ENCODE measurements at places on chromosomes 12 and 14.

GRCh38 chr14:104689881-104690711, 678 bp downstream of the INF2 start:
- DNase-seq = no peak

- DNase-seq = no peak
These were observed 483 bp downstream of the POC1B start for GRCh38 chr12:89525305-89525823.

DNA sequence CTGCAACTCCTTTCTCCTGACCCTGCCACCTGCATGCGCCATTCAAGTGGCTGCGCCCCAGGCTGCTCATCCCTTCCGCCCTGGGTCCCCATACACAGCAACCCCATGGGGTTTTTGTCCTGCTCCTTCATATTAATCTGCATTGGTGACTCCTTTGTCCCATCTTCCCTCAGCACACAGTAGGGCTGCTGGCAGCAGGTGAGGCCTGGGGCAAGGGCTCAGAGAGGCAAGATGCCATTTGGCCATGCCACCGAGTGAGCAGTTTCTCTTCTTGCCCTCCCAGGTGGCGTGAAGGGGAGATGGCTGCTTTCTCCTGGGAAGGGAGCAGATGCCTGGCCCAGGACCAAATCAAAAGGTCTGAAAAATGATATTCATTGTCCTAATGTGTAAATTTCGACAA, 9.1 kb downstream of the RTL1 start:
- no peak for DNase-seq

DNA sequence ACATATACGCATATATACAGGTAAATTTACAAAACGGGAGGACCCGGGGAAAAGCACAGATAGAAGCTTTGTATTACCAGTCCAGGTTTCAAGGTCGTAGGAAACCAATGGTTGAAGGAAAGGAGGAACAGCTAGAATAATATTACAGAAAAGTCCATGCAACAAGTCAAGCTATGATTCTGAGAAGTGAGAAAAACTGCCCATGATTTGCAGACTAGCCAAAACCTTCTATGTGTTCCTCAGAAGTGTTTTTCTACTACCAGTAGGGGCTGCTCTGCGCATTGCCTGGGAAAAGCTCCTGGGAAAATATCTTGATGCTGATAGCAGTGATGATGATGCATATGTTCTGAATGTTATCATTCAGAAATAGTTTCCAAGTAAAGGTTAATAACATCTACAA, 2.2 kb downstream of the PDZRN4 start:
- no peak for DNase-seq

DNA sequence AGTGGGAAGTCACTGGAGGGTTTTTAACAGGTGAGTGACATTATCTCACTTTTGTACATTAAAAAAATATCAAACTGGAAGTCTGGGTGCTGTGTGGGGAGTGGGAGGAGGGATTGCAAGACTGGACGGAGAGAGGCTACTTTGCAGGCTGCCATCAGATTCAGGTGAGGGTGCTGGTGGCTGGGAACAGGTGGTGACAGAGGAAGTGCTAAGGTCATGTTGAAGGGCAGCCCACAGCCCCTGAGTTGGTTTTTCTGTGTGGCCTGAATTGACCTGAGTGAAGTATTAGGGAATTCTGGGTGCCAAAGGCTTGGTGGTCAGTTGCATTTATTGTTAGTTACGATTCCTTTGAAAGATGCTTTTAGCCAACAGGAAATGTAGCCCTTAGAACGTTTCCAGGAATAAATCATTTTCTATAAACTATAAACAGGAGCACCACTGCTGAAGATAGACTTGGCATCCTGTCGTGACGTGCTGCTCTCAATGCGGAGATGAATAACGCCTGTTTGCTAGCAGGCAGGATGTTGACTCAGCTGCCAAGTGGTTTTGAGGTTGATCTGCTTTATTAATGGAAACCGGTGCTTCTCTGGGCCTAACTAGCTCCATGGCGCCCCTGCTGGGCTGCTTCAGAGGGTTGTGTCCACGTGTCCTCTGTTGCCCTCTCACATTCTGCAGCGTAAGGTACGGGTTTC, 707.5 kb upstream of the TMEM132C start:
- peak; percentile 12 for DNase-seq

DNA sequence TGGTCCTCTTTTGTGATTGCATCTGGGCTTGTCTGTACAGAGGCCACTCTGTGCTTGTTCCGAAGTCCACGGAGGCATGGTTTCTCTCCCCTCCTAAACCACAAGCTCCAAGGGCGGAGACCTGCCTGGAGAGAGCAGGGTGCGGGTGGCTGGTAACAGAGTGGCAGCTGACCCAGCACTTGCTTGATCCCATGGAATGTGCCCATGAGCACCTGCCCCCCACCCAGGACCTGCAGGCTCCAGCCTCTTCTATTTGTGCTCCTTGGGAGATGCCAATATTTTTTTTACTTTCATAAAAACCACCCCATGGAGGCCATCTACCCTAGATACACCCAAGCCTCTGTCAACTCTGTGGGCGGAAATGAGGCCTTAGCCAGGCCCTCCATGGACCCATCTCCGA, 104.7 kb downstream of the PRMT8 start:
- no peak for DNase-seq
